ENCODE measurements at places on chromosomes 3 and 15. TPM values are rescaled to one million over a fixed set of nuclear protein-coding genes. Genes with fewer than 3 reads are reported as not detected.

Gene PIF1
- 28.8 TPM for total RNA-seq

Gene P3H2
- 14.1 TPM for total RNA-seq

Gene ISLR2
- 0.25 TPM for total RNA-seq

Gene ISLR
- 39.7 TPM for total RNA-seq

Gene PIK3R4
- 30.6 TPM for total RNA-seq

Gene TRMT10C
- 23.9 TPM for total RNA-seq

Gene FBLN2
- total RNA-seq, result 18.0 TPM

Gene PEX5L
- total RNA-seq, result 9.3 TPM

Gene GOLGA8S
- under 0.01 TPM for total RNA-seq

Gene GOLGA6L4
- total RNA-seq, result 1.2 TPM

Gene RAB8B
- total RNA-seq, result 101 TPM

Gene PSMA4
- total RNA-seq, result 428 TPM

Gene CD200
- total RNA-seq, result 0.44 TPM

Gene TMCO5A
- total RNA-seq, result not detected

Gene SPTSSB
- total RNA-seq, result 20.3 TPM

Gene C3orf49
- not detected for total RNA-seq

Gene AHSG
- total RNA-seq, result not detected

Gene RTP3
- total RNA-seq, result not detected

Gene LRRC28
- total RNA-seq, result 13.4 TPM

Gene TIMP4
- total RNA-seq, result 5.1 TPM

Gene GJD2
- not detected for total RNA-seq

Gene BFSP2
- total RNA-seq, result not detected

Gene CTXN2
- not detected for total RNA-seq

Gene IRAK2
- 4.9 TPM for total RNA-seq
